ENCODE measurements at places on chromosomes 3 and 15. TPM values are rescaled to one million over a fixed set of nuclear protein-coding genes. Genes with fewer than 3 reads are reported as not detected.

DNA sequence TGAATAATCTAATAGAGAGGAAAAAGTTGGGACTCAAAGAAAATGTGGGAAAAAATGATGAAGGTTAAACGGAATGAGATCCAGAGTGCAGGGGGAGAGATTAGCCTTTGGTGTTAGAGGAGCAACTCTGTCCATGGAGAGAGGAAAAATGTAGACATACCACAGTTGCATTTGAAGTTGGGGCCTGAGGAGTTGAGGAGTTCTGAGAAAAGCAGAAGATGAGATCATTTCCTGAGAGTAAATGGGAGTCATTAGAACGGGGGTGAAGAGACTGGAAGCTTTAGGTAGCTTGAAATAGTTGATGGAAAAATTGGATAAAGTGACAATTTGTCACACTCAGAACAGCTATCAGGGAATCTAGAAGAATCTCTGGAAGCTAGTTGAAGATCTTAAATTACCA is 7.3 kb downstream of the CCR5AS start:
- no peak for DNase-seq

GRCh38 chr3:128252083-128252482 is 98.8 kb downstream of the EEFSEC start:
- DNase-seq: no peak

DNA sequence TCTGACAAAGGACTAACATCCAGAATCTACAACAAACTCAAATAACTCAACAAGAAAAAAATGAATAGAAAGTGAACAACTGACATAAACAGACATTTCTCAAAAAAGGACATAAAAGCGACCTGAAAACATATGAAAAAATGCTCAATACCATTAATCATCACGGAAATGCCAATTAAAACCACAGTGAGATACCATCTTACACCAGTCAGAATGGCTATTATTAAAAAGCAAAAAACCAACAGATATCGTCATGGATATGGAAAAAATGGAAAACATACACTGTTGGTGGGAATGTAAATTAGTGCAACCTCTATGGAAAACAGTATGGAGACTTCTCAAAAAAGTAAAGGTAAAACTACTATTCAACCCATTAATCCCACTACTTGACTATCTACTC is 53.3 kb downstream of the ZNF385D start:
- no peak for DNase-seq

Gene PARP3
- total RNA-seq: 17.6 TPM

DNA sequence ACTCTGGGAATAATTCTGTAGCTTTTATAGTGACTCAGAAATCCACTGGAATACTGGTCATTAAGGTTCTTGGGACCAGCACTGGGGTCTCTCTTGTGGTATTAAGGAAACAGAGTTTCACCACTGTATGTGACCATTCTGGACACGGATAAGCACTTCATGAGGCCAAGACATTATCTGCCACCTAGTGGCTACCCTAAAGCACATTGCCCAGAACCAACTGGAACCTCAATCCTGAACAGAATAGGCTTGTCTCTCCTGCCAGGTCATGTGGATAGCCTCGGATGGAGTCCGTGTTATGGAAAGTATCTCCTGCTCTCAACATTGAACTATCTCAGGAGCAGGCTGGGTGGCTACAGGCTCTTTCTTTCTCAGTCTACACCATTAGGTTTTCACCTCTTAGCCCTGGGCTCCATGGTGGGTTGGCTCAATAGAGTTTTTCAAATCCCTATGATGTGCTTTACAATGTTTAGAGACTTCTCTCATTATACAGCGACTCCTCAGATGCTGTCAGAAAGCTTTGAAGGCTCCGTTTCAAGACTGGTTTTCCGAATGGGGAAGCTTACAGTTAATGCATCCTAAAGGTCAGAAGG is 167.6 kb upstream of the ST8SIA2 start:
- no peak for DNase-seq

DNA sequence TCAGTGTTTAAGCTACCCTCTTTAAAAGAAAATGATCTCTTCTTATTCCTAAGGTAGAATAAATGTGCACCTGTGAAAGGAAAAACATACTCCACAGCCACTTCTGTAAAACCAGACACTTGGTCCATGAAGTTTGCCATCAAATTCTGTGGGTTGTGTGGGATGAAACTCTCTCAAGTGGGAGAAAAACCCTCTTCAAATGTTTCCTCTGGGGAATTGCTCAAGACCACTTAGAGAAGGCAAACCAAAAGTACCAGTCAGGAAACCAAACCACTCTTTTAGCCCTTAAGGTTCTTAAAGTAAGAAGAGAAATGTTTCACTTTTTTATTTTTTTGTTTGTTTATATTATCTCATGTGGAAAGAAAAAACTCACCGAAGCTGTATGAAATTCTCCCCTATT is 1.2 kb downstream of the COL8A1 start:
- DNase-seq: no peak

Gene EXD1
- not detected for total RNA-seq

GRCh38 chr15:70752193-70752635 is 11.1 kb downstream of the UACA start:
- peak; percentile 71 for DNase-seq

- DNase-seq: no peak
These were observed 98.9 kb downstream of the APBA2 start for GRCh38 chr15:28984421-28985315.

Gene PLA2G4D
- not detected for total RNA-seq

DNA sequence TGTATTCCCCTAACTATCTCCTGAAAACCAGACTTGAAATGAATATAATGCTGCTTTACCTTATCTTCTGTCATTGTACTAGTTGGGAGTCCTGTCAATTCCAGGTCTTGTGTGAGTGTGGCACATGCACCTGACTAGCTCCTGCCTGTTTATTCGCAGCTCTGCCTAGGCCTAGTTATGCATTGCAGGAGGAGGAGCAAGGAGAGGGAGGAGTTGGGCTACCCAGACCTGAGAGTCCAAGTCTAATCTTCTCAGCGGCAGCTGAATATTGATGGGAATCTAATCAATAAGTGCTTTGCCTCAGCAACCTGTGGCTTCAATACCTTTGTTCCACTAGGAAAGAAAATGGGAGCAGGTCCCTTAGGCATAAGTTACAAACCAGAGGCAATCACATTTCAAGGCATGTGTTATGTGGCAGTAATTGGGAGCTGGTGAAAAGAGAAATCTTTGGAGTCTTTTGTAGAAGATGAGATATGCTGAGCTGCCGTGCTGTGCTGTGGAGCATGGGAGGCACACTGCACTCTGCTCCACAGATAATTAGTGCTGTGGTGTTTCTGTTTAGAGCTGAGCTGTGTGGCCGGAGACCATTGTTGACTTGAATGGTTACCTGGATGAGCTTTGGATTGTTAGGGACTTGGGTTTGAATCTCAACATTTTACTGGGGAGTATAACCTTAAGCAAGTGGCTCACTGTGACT is at the start of gene SLC2A2:
TSS of gene SLC2A2 (minus strand) at position 124 of the 697 bp plus-strand sequence. CDS start at position 74, 50 bp downstream.
- no peak for DNase-seq

- no peak for DNase-seq
These were observed 26.6 kb upstream of the GK5 start for GRCh38 chr3:142251951-142252350.

Gene ERICH6
- not detected for total RNA-seq

GRCh38 chr3:23655749-23656148 is 150.0 kb upstream of the UBE2E1 start:
- DNase-seq: no peak

- no peak for DNase-seq
These were observed 89.3 kb upstream of the DGKG start for GRCh38 chr3:186451371-186451770.

- no peak for DNase-seq
These were observed 334.0 kb upstream of the KCNMB2 start for GRCh38 chr3:178202194-178202593.

- no peak for DNase-seq
These were observed 11.5 kb downstream of the ETFA start for GRCh38 chr15:76299786-76300185.

GRCh38 chr3:11371747-11372146 is 99.5 kb downstream of the ATG7 start:
- DNase-seq: no peak

Gene ADAMTS7
- 32.1 TPM for total RNA-seq

DNA sequence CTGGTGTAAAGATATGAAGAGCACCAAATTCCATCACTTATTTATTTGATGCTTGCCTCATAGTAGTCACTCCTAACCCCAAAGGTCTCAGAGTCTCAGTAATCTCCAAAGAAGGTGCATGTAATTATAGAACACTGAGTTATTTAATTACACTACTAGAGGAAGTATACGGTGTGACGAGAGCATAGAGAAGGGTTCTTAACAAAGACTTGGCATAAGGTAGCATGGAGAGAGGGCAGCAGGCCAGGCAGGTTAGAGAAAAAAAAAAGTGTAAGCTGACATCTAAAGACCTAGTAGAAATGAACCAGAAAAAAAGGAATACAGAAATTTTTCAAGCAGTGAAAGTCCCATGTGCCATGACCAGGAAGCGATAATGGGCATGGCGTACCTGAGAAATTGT is 213.3 kb upstream of the TGFBR2 start:
- no peak for DNase-seq

- no peak for DNase-seq
These were observed 74.2 kb downstream of the MAGEF1 start for GRCh38 chr3:184637705-184638104.

Gene C3orf38
- 11.8 TPM for total RNA-seq

Gene PRRT3
- 0.57 TPM for total RNA-seq

Gene BNC1
- total RNA-seq: 0.19 TPM

GRCh38 chr15:74172701-74173379 is 670 bp upstream of the ISLR start:
- peak; percentile 83 for DNase-seq

GRCh38 chr15:27057904-27058645 is 87.1 kb downstream of the GABRG3 start:
- no peak for DNase-seq

DNA sequence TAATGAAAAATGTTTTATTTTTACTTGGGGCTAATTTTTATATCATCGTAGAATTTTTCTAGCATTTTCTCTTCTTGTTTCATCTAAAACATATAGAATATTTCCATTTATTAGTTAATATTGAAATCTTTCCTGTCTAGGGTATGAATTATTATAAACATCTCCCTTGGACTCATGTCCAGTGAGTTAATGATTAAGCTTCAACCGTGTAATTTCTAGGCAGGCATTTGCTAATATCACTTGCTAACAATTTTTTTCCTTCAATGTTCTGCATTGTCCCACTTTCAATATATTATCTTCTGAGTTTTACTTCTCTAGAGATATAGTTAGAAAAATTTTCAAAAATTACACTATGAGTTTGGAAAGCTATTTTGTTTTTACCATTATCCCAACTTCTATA is 1371.6 kb upstream of the EPHA6 start:
- DNase-seq: no peak

GRCh38 chr15:90801803-90802202 is 66.6 kb upstream of the FURIN start:
- no peak for DNase-seq

GRCh38 chr15:78343276-78344060 is 3.3 kb downstream of the CRABP1 start:
- no peak for DNase-seq

Gene RLBP1
- not detected for total RNA-seq

DNA sequence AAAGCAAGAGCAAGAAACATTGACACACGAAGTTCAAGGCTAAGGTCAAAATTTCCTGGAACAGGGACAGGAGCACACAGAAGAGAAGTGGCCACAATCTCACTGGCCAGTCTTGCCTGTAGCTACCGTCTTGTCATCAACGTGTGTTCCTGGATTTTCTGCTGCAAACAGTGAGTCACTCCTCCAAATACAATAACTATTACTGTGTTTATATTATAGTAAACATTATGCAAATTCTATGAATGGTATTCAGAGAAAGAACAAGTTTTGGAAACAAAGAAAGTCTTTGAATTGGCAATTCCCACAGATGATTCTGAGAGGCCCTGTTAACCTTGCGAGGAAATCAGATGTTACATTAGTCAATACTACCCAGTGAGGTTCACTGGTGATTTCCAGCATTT is 220.5 kb downstream of the FAM43A start:
- DNase-seq: no peak

- no peak for DNase-seq
These were observed 15.9 kb upstream of the COPG1 start for GRCh38 chr3:129233538-129233937.

DNA sequence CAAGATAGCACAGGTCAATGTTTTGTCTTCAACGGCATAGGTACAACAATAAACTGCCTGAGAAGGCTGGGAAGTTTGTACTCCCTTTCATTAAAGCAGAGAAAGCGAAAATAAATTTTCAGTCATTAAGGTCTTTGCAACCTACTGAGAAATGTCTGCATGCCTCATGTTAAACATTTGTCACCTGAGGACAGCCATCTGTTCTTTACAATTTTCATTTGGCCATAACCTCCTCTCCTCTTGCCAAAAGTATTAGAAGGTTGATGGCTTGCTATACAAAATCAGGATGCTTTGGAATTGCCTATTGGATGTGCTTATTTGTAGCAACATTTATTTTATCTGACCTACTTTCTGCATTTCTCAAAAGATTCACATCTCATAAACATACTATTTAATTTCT is 122.7 kb downstream of the GOLIM4 start:
- DNase-seq: no peak

Gene FHIT
- total RNA-seq: 24.5 TPM

DNA sequence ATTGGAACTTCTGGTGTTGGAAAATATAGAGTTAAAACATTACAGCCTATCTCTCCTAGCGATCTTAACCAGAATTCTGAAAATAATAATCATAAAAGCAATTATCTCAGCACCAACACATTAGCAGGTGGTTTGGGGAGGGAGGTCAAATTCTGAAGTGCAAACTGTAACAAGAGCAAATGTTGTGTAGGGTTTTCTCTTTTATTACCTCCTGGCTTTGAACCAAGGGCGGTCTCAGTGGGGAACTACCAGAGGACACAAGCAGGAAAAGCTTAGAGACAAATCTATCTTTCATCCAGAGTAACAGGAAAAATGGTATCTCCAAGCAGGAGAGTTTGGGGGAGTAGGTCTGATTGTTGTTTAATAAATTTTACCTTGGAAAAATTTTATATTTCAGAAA is 5.5 kb upstream of the ARRDC4 start:
- DNase-seq: no peak

DNA sequence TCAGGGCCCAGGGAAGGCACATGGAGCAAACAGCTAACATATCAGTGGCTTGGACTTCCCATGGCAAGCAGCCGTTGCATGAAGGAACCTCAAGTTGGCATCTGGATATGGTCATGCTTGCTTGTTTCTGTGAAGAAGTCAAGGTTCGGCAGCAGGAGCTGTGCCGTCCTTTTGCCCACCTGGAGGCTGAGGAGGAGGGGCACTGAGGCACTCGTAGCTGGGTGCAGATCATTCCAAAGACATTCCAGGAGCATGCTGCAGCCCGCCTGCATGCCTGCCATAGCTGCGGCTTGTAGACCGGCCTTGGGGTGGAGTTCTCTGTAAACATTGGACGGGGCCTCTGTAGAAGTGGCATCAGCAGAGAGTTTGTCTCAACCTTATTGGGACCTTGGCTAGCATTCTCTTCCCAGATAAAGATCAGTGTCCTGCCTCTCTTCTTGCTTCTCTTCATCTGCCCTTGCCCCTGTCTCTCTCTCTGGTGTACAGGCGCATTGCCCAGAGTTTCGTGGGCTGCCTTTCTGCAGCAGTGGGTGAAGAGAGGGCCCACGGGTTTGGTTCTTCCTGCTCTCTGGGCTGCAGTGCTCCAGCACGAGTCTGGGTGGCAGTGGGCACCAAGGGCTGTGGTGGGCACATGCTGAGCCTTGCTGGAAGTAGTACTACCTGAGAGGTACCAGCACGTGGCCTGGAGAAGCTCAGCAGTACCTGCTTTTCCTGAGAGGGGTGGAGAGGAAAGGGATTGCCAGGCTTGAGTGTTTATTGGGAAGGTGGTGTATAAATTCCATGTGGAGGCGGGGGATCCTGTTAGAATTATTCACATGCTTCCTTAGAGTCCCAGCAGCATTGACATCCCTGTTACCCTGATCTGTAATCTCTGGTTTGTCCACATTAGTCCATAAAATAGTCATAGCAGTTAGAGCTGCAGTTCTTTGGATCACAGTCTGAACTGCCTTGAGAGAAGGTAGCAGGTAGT is 49.4 kb downstream of the CHCHD6 start:
- DNase-seq: no peak
